ENCODE measurements at places on chromosomes 2 and 18. TPM values are rescaled to one million over a fixed set of nuclear protein-coding genes. Genes with fewer than 3 reads are reported as not detected.

- DNase-seq, result no peak
Measured at GRCh38 chr2:190020720-190021119, 41.8 kb downstream of the MSTN start.

CNDP2 gene
- polyA plus RNA-seq, result 65.5 TPM

DNA sequence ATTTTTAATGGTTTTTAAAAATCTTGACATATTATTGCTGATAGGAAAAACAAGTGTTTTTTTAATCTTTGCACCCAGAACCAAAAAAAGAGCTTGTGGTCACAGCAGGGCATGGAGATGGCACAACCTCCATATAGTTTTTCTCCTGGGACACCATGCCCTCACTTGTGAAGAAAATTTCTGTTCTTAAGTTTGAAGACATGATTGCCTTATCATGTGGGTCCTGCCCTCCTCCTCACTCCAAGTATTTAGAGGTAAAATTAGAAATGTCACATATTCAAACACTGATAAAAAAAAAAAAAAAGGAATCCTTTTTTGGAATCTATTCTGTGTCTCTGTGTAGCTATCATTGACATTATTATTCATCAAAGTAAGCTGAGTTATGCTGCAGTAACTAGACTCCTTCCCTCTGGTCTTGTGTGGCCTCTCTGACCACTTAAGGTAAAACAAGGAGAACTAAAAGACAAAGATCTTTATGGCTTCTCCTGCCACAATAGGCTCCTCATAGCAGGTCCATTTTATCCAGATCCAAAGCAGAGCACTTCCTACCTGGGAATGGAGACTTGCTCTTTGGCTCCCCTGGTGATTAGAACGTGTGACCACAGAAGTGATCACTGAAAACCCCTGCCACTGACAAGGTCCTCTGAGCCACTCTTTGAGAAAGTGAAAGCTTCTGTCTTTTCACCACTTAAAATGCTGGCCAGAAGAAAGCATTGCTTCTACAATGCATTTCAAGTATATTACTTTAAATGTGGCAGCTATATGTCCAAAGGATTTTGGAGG is 19.8 kb downstream of the ADD2 start:
- no peak for DNase-seq

IL1RL1 gene
- 0.30 TPM for polyA plus RNA-seq

DNA sequence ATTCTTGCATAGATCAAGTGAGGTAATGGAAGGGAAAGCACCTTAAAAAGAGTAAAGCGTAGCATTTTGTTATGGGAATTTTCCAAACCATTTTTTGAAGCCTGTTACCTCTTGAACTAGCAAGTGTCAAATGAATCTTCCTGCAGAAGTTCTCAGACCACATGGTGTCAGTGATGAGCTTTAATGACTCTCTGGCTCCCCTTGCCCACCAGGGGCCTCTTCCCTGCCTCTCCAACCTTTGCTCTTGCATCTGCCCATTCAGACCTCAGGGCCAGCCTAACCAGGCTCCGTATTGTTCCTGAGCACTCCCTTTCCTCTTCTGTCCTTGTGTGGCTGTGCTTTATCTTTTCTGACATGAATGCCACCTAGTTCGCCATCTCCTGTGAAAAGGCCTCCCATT is 155.9 kb downstream of the DIS3L2 start:
- DNase-seq, result no peak

- DNase-seq, result no peak
Measured at GRCh38 chr2:108805782-108806181, 19.2 kb downstream of the CCDC138 start.
